ENCODE measurements at places on chromosomes 1 and 21.

GRCh38 chr21:26469789-26470188 lies 103.3 kb downstream of the CYYR1 start:
- DNase-seq = no peak

- DNase-seq = no peak
Measured at GRCh38 chr21:15309022-15309590, 244.3 kb upstream of the NRIP1 start.

DNA sequence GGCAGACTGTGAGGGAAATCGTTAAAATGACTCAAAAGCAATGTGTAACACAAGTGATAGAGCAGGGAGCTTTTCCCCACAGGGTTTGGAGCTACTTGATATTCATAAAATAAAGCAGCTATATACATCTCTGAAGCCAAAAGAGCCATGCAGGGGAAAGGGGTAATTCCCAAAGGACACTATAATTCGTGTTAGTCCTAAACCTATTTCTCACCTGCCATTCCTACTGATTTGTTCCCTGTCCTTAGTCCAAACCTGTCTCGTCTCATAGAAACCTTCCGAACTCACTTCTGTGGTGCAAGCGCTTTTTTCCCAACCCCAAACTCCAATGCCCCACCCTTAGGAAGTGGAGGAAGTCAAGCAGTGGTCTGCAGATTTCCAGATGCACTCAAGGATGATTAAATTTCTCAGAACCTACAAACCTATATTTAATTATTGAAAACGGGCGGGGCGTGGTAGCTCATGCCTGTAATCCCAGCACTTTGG lies 946 bp upstream of the HNRNPR start:
- DNase-seq = no peak

DNA sequence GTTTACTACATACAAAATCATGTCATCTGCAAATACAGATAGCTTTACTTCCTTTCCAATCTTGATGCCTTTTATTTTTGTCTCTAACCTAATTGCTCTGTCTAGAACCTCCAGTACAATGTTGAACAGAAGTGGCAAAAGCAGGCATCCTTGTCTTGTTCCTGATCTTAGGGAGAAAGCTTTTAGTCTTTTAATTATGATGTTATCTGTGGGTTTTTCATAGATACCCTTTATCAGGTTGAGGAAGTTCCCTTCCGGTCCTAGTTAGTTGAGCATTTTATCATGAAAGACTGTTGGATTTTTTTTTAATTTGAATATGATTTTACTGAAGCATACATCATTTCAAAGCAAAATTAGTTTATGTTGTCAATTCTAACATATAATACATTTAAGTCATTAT lies 45.7 kb upstream of the DISC1 start:
- DNase-seq = no peak

GRCh38 chr1:89043940-89044339 lies 21.1 kb downstream of the GBP1 start:
- DNase-seq = no peak

Data from non-pigmented ciliary epithelial cell (primary cell).